ENCODE measurements at places on chromosomes 2 and 18.
A peak's percentile ranks its signal among the peaks of the same experiment; 100 is the strongest.

GRCh38 chr2:149422991-149423338 is 92.6 kb downstream of the LYPD6 start:
- no peak for DNase-seq

GRCh38 chr2:37880551-37880950 is 44.5 kb upstream of the RMDN2 start:
- peak; percentile 37 for DNase-seq

GRCh38 chr2:231050018-231050901 is 6.4 kb upstream of the PSMD1 start:
- DNase-seq = no peak

- no peak for DNase-seq
Observed at GRCh38 chr2:66698576-66699239, 263.8 kb downstream of the MEIS1 start.

- DNase-seq = no peak
Observed at GRCh38 chr2:100174026-100174431, 31.6 kb upstream of the AFF3 start.

Measured in GM12865 (cell line).